Activated naive CD8-positive, alpha-beta T cell treated with anti-CD3 and anti-CD28 coated beads, Interleukin-2, amount 10 ng/mL, durations not matched to agents 7 days and 5 days (primary cell): ENCODE measurements at places on chromosomes 1 and 21.
A peak's percentile ranks its signal among the peaks of the same experiment; 100 is the strongest.

GRCh38 chr1:80066060-80066459 lies 1059.5 kb upstream of the ADGRL4 start:
- DNase-seq, result no peak

- no peak for DNase-seq
Measured at GRCh38 chr1:17158961-17159360, 39.7 kb upstream of the PADI2 start.

- no peak for DNase-seq
Measured at GRCh38 chr21:43849532-43850299, 15.3 kb upstream of the AGPAT3 start.

GRCh38 chr1:167602840-167603239 lies 27.2 kb upstream of the RCSD1 start:
- peak; percentile 38 for DNase-seq

GRCh38 chr1:205313563-205314308 lies 7.8 kb downstream of the NUAK2 start:
- DNase-seq, result peak; percentile 58

- no peak for DNase-seq
Measured at GRCh38 chr21:45636951-45637646, 6.4 kb upstream of the PCBP3 start.

GRCh38 chr1:184315254-184315653 lies 71.6 kb upstream of the C1orf21 start:
- DNase-seq, result no peak

GRCh38 chr1:215484171-215484939 lies 82.7 kb upstream of the KCTD3 start:
- DNase-seq, result no peak

GRCh38 chr1:223731133-223731770 lies 18.9 kb downstream of the CAPN2 start:
- DNase-seq, result no peak

DNA sequence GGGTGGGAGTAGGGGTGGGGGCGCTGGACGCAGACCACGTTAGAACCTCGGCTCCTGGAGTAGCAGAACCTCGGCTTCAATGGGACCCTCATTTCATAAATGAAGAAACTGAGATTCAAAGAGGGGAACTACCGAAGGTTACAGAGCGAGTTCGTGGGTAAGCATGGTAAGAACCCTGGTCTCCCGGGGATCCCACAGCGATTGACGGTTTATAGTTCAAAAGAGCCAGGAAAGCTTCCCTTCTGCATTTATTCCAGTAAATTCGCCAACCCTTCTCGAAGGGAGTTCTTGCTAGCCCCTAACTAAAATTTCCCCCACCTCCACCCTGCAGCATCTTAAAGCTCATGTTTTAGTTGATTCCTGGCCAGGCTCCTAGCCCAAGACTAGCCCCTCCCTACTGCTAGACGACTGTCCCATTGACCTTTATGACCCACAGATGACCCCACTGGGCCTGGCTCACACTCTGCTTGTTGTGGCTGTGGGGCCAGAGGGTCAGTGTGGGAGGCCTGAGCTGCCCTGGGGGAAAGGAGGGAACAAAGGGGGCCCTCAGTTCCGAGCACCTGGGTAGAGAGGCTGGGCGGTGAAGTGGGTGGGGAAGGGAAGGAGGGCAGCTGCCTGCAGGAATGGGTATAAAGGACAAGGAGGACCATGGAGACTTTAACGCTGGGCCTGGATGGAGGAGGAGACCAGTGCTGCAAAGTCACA lies 558 bp upstream of the KIF21B start:
- no peak for DNase-seq

GRCh38 chr1:88022516-88022915 lies 661.6 kb upstream of the PKN2 start:
- DNase-seq, result no peak

- DNase-seq, result no peak
Measured at GRCh38 chr1:42886800-42887199, 40.4 kb downstream of the ZNF691 start.

- no peak for DNase-seq
Measured at GRCh38 chr1:223620297-223620897, 45.1 kb downstream of the CAPN8 start.

DNA sequence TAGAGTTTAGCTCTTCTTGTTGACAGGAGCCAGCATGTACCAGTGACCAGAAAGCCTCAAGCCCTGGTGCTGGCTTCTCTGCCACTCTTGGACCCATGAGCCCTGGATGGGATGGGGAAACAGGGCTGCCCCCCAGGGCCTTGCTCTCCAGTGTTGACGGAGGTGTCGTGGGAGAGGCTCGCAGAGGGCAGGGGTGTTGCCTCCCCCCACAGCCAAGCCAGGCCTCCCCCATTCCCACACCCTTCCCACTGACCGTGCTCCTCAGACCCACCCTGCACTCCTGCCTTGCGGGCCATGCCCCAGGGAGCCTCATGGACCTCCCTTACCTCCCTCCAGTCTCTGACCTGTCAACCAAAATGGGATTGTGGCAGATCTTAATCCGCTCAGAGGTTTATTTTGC lies 123.8 kb upstream of the COL6A1 start:
- DNase-seq, result no peak

- no peak for DNase-seq
Measured at GRCh38 chr1:18942340-18942739, 14.1 kb downstream of the IFFO2 start.

GRCh38 chr1:85366391-85367170 lies 90.1 kb upstream of the BCL10 start:
- no peak for DNase-seq

DNA sequence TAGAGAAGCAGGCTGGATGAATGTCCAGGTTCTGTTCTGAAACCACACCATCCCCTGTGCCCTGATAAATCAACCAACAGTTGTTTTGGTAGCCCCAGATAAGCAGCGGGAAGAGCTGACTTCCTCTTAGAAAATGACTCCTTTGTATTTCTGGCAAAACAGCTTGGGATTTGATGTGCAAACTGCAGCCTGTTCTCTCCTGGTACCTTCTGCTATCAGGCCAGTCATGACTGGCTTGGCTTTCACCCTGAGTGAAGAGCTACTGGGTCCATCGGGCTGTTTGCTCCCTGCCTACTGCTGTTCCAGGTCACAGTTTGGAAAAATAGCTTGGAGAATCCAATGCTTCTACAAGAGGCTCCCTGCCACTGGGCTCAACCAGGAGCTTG lies 116.8 kb downstream of the DTL start:
- DNase-seq, result no peak

- no peak for DNase-seq
Measured at GRCh38 chr1:31855038-31855845, 39.4 kb upstream of the SPOCD1 start.

DNA sequence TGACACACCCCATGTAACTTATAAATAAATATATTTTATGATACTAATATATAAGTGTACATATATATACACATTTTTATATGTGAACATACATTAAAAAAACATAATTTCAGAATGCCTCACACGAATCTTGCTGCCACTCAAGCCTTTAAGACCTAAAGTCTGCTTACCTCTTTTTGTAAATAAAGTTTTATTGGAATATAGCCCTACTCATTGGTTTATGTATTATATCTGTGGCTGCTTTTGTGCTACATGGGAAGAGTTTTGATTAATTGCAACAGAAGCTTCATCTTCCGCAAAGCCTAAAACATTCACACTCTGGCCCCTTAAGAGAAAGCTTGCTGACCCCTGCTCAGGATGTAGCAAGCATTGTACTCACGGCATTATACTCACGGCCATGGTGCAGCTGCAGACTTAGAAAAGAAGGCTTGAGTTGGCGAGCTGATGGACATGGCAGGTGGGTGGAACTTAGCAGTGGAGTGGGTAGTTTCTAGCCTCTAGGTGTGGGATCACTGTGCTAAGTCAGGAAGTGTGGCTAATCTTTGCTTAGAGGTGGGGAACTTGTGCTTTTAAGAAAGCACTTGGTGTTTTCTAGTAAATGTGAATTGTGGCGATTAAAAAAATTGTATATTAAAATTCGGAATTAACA lies 80.8 kb downstream of the DYRK1A start:
- DNase-seq, result no peak

DNA sequence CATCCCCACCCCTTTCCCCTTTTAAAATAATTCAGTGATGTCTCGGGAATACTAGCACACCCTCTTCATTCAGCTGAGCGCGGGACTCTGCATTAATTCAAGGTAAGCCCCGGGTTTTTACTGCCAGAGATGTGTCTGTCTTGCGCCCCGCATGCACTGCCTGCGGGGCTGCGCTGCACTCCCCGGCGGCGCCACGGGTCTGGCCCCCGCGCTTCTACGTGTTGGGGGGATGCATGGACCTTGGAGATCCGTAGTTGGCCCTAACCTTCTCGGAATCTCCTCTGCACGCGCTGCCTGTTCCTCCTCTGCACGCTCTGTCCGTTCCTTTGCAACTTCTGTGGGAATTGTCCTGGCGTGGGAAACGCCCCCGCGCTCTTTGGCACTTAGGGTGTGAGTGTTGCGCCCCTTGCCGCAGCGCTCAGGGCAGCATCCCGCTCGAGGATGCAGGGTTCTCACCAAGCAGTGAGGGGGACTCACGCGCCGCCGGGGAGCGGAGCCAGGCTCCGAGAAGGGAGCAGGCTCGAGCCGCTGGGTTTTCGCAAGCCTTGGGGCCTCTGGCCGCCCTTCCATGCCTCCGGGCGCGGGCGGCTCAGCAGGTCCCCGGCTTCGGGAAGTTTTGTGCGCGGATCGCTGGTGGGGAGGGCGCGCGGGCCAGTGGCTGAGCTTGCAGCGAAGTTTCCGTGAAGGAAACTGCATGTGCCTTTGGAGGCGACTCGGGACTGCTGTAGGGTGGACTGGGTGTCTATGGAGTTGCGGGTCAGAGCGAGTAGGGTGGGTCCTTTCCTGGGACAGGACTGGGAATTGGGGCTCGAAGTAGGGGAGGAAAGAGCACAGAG lies 165.1 kb upstream of the CACNA1E start:
- peak; percentile 46 for DNase-seq

DNA sequence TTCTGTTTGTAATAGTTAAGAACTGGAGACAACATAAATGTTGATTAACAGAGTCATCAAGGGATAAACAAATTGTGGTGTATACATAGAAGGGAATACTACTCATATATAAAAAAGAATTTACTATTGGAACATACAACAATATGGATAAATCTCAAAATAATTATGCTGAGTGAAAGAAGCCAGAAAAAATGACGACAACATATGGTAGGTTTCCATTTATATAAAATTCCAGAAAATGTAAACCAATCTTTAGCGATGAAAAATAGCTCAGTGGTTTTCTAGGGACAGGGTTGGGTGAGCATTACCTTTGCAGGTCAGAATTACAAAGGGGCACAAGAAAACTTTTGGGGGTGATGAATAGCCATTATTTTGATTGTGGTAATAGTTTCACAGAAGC lies 431.6 kb downstream of the PTPRU start:
- no peak for DNase-seq

GRCh38 chr1:114669562-114670082 lies at the start of gene DENND2C:
TSS of gene DENND2C (minus strand) at chr1:114670049. CDS start at chr1:114625984, 44,065 bp downstream.
- DNase-seq, result no peak

DNA sequence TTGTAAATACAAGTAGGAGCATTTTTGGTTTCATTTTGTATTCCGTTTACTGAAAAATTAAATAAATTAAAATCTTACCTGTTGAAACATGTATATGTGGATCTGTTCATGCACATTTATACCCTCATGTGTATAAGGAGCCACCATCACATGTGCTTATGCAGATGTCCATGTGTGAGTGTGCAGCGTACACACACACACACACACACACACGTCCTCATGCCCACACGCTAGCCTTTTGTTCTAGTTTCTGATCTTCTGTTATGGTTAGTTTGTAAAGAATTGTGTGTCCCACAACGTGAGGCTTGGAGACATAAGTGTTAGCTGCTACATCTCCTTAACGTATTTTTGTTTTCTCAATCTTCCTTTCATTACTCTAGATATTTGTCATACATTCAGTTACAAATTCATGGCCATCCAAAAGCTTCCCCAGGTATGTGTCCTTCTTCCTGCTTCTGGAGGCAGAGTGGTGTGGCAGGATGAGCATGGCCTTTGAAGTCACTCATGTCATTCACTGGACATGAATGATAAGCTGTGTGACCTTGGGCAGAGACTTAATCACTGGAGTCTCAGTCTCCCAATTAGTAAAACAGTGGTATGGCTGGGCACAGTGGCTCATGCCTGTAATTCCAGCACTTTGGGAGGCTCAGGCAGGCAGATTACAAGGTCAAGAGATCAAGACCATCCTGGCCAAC lies 54.6 kb downstream of the TENT5C start:
- no peak for DNase-seq

DNA sequence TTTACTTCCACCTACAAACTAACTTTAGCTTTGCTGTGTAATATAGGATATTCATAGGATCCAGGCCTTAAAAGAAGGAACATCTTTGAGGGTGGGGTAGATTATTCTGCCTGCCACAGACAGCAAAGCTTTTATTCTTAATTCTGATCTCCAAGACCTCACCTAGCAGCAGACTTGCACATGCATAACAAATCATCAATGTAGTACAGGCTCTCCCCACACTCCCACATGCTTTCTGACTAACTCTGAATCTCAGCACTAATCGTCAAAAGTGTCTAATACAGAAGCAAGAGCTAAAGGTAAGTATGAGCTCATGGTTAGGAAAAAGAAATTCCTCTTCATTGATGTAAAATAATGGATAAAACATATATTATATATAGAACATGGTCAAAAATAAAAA lies 1468.5 kb upstream of the B3GALT2 start:
- DNase-seq, result no peak

GRCh38 chr1:57112148-57112547 lies 146.3 kb upstream of the C8B start:
- no peak for DNase-seq

- DNase-seq, result no peak
Measured at GRCh38 chr1:89888480-89889322, 67.9 kb downstream of the LRRC8D start.

GRCh38 chr1:231376101-231376500 lies 38.0 kb downstream of the SPRTN start:
- DNase-seq, result no peak

GRCh38 chr1:98556521-98557158 lies 104.9 kb upstream of the SNX7 start:
- DNase-seq, result no peak

GRCh38 chr1:81682490-81682889 lies 118.2 kb upstream of the ADGRL2 start:
- no peak for DNase-seq

DNA sequence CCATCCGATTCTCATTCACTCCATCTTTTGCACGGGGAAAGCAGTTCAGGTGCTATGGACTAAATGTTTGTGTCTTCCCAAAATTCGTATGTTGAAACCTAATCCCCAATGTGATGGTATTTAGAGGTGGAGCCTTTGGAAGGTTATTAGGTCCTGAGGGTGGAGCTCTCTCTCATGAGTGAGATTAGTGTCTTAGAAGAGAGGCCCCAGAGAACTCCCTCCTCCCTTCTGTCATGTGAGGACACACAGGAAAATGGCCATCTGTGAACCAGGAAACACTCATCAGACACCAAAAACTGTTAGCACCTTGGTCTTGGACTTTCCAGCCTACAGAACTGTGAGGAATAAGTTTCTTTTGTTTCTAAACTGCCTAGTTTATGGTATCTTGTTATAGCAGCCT lies 15.8 kb upstream of the CCDC190 start:
- DNase-seq, result no peak
